ENCODE measurements at places on chromosomes 13 and 19.

GRCh38 chr13:73981595-73981994 lies 152.6 kb downstream of the KLF12 start:
- no peak for DNase-seq

DNA sequence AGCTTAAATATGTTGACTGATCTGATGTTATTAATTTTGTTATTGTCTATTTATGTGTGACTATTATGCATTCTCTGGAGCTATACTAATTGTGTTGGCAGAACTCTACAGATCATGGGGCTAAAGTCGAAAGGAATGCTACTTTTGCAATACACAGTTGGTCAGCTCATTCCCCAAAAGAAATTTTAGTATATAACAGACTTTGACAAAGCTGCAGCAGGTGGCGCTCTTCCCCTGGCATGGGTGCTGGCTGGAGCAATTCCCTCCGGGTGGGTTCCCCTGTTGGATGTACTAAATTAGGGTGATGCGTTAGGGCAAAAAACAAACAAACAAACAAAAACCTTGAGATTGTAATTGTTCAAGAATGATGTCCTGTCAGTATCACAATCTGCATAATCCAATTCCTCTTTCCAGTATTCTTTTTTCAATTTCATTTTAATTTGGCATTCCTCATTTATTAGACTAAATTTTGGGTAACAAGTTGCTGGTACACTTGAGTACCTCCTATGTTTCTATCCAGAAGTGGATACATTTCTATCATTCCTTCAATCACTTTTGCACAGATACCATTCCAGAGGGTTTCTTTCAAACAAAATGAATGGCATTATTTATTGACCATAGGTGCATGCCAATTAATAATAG lies 322.8 kb upstream of the EDNRB start:
- peak; percentile 43 for DNase-seq

DNA sequence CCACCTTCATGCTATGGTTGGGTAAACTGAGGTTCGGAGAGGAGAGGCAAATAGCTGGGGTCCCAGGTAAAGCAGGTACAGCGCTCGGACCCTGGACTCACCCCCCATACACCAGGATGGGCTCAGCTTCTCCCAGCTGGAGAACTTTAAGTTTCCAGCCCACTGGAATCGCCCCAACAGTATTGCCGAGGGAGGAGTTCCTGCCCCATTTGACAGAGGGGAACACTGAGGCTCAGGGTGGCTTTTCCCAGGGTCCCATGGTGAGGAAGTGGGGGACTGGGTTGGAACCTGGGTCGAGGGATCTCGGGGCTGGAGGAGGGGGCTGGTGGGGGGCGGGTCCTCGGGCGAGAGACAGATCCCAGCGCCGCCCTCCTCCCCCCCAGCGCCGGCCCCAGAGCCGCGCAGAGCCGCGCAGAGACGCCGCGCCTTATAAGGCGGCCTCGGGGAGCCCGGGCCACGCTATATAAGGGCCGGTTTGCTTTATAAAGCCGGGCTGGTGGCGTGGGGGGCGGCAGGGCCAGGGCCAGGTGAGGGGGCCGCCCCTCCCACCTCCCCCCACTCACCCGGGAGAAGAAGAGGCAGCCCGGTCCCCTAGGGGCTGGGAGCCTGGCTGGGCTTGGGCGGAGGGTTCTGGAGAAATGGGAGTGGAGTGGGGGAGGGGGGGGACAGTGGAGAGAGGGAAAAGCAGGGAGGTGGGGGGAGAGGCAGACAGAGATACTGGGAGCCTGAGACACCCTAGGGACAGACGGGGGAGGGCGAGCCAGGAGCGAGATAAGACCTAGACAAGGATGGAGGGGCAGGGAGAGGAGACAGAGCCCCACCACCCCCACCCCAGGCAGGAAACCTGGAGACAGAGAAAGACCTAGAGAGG lies 1.1 kb downstream of the CNN1 start:
- no peak for DNase-seq

- DNase-seq, result no peak
Observed at GRCh38 chr13:75395066-75395465, 86.9 kb downstream of the TBC1D4 start.

GRCh38 chr13:110227864-110228643 lies 78.9 kb downstream of the COL4A1 start:
- no peak for DNase-seq

- DNase-seq, result no peak
Observed at GRCh38 chr19:14391156-14391821, 10.0 kb downstream of the ADGRE5 start.

- peak; percentile 3 for DNase-seq
Observed at GRCh38 chr13:20826843-20827560, 53.2 kb upstream of the EEF1AKMT1 start.

DNA sequence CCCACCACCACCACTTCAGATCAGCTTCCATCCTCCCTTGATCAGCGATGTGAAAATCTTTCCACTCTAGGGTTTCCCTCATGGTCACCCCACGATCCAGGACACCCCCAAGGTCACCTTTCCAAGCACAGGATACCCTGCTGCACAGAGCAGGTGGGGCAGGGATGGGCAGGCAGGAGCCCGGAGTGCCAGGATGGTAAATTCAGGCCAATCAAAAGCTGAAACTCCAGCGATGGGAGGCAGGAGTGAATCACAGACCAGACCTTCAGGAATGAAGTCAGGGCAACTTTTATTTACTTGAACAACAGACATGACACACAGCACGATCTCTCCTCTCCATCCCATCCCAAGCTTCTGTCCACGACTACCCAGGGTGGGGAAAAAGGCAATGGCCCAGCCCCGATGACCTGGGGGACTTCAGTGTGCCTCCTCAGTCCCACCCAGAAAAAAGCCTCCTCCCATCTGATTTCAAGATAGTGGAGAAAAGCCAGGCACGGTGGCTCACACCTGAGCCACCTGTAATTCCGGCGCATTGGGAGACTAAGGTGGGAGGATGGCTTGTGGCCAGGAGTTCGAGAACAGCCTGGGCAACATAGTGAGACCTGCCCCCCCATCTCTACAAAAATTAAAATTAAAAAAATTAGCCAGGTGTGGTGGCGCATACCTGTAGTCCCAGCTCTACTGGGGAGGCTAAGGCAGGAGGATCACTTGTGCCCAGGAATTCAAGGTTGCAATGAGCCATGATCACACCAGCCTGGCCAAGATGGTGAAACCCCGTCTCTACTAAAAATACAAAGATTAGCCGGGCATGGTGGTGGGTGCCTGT lies 39.2 kb downstream of the ZSWIM4 start:
- DNase-seq, result peak; percentile 74

DNA sequence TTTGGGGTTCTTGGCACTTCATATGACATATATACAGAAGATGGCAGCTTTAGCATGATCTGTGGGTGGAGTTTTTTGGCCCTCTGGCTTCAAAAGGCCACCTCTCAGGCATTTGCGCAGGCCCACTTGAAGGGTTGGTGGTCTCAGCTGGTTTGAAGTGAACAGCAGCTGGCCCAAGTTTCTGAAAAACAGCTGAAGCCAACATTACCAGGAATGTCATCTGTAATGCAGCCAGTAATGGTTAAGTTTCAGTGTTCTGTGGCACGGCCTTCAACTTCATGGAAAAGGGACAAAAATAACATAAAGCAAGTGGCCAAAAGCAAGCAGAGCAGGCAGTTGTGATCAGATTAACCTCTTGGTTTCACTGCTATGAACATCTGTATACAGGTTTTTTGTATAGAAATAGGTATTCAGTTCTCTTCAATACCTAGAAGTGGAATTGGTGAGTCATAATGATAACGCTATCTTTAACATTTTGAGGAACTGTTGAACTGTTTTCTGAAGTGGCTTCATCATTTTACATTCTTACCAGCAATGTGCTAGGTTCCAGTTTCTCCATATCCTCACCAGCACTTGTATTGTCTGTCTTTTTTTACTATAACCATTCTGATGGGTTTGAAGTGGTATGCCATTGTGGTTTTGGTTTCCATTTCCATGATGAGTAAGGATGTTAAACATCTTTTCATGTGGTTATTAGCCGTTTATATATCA lies 245.4 kb downstream of the SHISA2 start:
- DNase-seq, result peak; percentile 49

DNA sequence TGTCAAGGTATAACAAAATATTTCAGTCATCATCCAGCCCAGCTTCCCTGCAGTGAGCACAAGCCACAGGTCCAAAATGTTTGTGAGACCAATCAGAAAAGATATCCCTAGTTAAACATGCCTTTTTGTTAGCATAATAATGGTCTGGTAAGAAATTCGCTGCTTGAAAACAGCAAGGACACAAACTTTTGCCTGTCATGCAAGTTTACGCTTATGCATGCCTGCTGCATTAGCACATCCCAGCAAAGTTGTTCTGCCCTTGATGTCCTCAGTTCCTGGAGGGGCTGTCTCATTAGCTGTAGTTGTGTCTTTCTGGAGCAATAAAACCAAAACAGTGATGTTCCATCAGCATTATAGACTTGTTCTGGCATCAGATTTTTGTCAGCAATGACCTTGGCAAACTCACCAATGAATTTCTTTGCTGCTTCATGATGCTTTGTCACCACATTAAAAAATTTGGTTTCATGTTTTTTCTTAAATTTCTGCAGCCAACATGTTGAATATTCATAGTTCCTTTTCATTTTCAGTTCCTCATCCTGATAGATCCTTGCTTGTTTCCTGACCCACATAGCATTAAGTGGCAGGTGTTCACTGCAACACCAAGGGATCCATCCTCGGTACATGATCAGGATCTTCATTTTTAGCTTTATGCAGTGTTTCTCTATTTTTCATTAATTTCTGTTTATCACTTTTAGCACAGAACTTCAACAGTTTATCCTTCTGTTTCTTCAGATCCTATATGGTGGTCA lies 72.0 kb upstream of the GPR183 start:
- no peak for DNase-seq

GRCh38 chr19:34345947-34346351 lies 19.0 kb upstream of the GPI start:
- DNase-seq, result peak; percentile 71

DNA sequence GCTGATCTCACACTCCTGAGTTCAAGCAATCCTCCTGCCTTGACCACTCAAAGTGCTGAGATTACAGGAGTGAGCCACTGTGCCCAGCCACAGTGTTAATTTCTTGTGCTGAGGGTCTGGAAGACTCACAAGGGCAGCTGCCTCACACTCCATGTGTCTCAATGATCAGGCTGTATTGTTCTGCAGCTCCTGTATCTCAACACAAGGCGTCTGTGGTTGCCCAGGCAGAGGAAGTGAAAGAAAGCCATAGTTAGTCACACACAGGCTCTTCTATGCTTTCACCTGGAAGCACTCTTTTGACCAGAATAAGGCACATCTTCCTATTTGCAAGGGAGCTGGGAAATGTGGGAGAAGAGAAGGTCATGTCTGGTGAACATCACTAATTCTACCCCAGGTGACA lies 107.3 kb upstream of the ZNF507 start:
- DNase-seq, result no peak

DNA sequence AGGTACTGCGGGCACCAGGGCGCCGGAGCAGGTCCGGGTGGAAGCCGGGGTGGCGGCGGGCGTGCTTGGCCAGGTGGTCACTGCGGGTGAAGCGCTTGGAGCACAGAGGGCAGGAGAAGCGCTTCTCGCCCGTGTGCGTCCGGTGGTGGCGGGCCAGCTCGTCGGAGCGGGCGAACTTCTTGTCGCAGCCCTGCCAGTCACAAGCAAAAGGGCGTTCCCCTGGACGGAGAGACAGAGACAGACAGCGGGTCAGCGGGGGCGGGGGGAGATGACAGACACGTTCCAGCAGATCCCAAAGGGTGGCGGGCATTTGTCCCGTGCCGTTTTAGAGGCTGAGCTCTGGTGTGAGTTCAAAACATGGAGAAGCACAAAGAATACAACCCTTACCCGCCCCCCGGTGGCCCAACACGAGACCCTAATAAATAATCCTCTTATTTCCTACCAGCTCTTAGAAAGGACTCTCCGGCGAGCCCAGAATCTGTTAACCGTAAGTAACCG lies 6.3 kb upstream of the REXO1 start:
- DNase-seq, result no peak

- no peak for DNase-seq
Observed at GRCh38 chr13:111494641-111495040, 174.2 kb downstream of the TEX29 start.

- DNase-seq, result peak; percentile 85
Observed at GRCh38 chr19:48991873-48992580, 1.1 kb downstream of the GYS1 start.

- DNase-seq, result no peak
Observed at GRCh38 chr19:589693-590395, at the start of gene HCN2. TSS of gene HCN2 (plus strand) at chr19:589881. CDS start at chr19:589946, 65 bp downstream.

DNA sequence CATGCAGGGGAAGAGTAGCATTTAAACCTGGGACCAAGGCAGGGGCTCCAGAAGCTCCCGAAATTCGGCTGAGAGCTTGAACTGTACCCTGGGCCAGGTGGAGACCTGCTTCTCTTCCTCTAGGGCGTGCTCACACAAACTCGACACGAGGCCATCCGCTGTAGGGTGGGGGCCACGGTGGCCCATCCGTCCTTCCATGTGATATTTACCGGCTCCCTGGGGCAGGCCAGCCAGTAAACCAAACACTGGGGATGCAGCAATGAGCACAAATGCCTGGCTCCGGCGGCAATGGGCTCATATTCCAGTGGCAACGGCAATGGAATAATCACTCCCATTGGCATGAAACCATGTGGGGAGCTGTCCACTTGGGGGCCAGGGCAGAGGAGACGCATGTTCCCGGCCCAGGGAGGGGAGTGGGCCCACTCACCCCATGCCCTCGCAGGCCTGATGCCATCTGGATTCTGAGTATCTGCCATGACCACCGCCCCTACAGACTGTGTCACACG lies 10.8 kb downstream of the SH3GL1 start:
- DNase-seq, result no peak

- DNase-seq, result no peak
Observed at GRCh38 chr13:64327505-64328194, 2902.5 kb downstream of the PCDH9 start.

- DNase-seq, result no peak
Observed at GRCh38 chr19:51258165-51259160, 7.6 kb downstream of the SIGLECL1 start.

GRCh38 chr19:55097864-55098715 lies 19.3 kb downstream of the PPP1R12C start:
- no peak for DNase-seq

DNA sequence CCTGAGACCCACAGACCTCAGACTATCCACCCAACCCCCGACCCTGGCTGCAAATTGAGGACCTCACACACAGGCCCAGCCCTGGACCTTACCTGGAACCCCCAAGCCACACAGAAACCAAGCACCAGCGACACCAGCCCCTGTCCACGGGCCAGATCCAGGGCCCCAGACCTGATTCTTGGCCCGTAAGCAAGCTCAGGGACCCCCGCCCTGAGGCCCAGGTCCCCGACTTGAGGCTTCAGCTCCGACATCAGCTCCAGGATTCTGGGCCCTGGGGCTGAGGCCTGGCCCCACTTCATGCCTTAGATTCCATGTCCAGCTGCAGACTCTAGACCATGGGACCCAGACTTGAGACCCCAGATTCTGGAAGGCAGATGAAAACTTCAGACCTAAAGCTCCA lies 6.3 kb downstream of the TTYH1 start:
- DNase-seq, result no peak
